Activated gamma-delta T cell treated with Interleukin-2 at 50 U/mL for 16 hours (primary cell): ENCODE measurements at places on chromosomes 6 and 20.

DNA sequence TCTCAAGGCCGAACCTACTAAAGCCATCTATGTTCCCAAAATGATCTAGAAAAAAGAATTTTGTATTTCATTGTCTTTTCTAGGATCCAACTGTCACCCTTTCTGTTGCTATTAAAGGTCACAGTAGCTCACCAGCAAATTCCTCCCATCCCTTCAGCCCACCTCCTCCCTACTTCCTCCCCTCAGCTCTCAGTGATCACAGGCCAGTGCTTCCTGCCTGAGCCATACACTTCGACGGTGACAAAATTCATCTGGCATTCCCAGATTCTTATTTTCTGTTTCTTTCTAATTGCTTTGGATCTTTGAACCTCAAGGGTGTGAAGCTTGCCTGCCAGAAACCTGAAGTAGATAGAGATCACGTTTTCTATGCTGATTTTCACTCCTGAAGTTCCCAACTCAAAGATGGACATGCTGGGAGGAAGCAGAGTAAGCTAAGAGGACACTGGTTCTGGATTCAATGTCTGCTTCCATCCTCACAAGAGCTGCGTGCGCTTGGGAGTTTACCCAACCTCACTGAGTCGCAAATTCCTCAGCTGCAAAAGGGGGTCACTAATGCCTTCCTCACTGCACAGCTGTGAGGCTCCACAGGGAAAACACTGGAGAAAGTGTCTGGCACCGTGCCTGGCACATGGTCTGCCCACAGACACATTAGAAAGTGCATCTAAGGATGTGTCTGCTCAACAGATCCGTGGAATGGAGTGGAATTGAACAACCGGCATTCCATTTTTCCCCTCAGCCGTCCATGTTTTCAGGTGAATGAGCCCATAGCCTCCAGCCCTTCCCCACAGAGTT is 34.5 kb downstream of the MDGA1 start:
- no peak for DNase-seq

GRCh38 chr6:113172531-113172966 is 684.6 kb upstream of the MARCKS start:
- no peak for DNase-seq

DNA sequence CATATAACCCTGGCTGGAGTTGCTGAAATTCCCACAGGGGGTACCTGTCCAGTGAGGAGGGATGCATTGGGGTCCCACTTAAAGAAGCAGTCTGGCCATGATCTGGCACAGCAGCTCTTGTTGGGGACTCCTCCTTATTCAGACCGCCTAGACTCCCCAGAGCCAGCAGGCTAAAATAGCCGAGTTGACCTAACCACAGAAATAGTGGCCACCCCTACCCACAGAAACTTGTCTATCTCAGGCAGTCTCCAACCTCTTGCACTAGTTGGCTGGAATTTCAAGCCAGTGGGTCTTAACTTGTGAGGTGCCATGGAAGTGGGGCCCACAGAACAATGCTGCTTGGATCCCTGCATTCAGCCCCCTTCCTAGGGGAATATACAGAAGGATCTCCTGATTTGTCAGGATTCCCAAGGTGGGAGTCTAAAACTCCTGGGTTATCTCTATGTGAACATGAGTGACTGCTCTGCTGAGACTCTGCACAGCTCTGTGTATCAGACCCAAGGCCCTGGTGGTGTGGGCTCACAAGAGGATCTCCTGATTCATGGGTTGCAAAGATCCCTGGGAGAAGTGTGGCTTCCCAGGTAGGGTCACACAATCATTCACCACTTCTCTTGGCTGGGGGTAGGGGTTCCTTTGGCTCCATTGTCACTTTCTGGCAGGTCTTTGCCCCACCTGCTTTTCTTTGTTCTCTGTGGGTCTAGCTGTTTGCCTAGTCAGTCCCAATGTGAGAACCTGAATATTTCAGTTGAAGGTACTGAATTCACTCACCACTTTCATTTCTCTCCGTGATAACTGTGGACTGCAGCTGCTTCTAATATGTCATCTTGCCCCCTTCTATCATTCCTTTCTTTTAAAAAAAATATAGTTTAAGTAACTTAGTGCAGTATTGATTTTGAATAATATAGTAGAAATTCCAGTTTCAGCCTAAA is 65.5 kb upstream of the CLVS2 start:
- no peak for DNase-seq

GRCh38 chr6:43181621-43181941 is 415 bp upstream of the CUL9 start:
- DNase-seq: no peak
